HuH-7 (cell line): ENCODE measurements at places on chromosomes 13 and 19.

- no peak for DNase-seq
Observed at GRCh38 chr13:73251626-73252265, 192.9 kb downstream of the KLF5 start.

- no peak for DNase-seq
Observed at GRCh38 chr13:31053896-31054295, 107.8 kb downstream of the HSPH1 start.

DNA sequence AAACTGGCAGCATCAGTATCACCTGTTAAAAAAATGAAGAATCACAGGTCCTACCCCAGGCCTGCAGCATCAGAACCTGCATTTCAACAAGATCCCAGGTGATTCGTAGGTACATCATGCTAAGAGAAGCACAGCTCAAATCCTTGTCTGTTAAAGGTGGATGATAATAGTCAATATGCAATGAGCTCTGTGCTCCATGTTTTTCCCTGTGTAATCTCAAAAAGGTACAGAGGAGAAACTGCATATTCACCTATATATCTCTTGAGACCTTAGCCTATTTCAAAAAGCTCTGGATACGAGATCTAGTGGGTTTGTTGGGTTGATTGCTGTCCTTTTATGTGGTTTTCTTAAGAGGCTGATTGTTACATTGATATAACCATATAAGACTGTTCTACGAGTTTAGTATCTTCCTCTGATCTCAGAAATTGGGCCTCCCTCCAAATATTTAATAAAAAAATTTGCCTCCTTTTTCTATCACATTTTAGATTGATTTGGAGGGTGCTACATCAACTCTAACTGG, 148.9 kb downstream of the DCT start:
- no peak for DNase-seq

DNA sequence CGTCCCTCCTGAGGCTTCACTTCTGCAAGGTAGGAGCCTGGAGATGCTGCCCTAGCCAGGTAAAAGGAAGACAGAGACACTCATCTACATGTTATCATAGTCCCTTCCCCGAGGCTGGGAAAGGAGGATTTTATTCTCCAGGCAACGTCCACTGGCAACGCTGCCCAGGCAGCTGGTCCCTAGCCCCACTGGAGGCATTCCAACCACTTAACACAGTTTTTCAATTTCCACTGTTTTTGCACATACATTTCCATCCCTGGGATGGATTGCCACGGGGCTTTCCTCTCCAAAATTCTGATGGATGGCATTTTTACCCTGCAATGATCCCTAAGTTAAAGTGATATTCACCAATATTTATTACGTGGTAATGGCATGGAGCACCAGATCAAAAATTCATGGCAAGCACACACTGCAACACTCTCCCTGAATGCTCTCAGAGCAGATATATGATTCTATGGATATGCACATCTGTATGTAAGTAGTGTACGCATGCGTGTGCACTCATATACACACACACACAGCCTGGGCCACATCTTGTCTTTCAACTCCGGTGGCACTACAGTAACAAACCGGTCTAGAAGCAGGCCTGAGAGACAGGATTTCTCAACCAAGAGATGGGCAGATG, 322.3 kb upstream of the TSHZ3 start:
- no peak for DNase-seq

GRCh38 chr13:44934724-44935123, 54.5 kb downstream of the NUFIP1 start:
- DNase-seq, result no peak

DNA sequence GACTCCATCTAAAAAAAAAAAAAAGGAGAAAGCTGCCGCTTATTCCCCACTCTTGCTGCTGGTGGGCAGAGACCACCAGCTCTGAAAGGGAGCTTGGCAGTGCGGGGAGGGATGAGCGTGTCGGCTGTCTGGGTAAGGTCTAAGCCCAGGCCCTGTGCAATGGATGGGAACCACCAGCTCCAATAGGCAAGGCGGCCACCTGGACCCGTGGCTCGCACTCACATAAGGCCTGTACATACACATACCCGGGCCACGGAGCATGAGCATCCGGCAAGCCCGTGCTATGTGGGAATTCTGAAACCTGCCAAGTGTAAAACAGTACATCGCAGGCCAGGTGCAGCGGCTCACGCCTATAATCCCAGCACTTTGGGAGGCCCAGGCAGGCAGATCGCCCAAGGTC, 56.6 kb upstream of the USE1 start:
- DNase-seq, result no peak

GRCh38 chr13:87678372-87678752, 7.2 kb downstream of the SLITRK5 start:
- DNase-seq, result no peak

DNA sequence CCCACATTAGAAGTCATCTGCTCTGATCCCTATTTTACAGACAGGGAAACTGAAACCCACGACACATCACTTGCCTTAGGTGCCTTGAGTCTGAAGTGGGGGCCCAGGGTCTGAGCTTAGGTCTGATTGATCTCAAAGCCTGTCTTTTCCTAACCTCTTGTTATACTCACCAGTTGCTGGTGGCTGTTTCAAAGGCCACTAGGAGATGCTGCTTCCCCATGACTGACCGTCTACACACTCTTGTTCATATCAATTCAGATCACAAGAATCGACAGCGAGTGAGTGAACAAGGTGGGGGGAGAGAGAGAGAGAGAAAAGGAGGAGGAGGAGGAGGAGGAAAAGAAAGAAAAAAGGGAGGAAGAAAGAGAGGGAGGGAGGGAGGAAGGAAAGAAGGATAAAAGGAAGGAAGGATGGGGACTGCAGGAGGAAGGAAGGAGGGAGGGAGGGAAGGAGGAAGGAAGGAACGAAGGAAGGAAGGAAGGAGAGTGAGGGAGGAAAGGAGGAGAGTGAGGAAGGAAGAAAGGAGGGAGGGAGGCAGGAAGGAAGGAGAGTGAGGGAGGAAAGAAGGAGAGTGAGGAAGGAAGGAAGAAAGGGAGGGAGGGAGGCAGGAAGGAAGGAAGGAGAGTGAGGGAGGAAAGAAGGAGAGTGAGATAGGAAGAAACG, 3.3 kb downstream of the OR10H1 start:
- peak; percentile 35 for DNase-seq
